GDM1 (cell line): ENCODE measurements at places on chromosomes 4 and X.

- no peak for DNase-seq
Measured at GRCh38 chr4:156686120-156686519, 285.5 kb downstream of the PDGFC start.

DNA sequence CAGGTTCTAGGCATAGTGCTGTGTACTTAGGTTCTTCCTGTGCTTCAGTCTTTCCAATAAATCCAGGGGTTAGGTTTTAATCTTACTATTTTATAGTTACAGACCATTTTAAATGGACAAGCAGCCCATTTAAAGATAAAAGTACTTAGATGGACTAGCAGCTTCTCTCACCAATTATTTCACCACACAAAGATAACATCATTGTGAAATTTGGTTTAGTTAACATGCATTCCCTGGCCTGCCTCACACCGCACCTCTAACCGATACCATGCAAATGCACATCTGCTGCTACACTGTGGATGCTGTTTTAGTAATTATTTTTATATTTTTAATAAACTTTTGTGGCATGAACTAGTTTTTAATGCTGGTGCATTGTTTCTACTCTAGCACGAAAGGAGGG, 252.6 kb downstream of the RAPGEF2 start:
- DNase-seq: no peak

DNA sequence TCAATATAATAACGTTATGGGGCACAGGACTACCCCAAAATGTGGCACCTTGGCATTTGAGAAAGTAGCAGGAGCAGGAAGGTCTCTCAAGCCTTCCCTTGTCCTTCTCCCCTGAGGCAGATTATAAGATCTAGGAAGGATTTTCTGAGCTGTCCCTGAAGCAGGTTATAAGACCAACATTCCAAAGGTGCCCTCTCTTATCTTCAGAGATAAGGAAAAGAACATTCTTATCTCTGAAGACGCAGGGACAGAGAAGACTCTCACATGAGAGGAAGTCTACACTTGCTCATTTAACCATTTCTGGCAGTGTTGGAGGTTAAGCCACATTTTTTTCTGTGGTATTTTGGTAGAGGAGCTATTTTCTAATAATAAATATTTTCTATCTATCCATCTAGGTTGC, 437.9 kb upstream of the MAOA start:
- no peak for DNase-seq

GRCh38 chr4:60266505-60266904, 933.6 kb upstream of the ADGRL3 start:
- DNase-seq: no peak

DNA sequence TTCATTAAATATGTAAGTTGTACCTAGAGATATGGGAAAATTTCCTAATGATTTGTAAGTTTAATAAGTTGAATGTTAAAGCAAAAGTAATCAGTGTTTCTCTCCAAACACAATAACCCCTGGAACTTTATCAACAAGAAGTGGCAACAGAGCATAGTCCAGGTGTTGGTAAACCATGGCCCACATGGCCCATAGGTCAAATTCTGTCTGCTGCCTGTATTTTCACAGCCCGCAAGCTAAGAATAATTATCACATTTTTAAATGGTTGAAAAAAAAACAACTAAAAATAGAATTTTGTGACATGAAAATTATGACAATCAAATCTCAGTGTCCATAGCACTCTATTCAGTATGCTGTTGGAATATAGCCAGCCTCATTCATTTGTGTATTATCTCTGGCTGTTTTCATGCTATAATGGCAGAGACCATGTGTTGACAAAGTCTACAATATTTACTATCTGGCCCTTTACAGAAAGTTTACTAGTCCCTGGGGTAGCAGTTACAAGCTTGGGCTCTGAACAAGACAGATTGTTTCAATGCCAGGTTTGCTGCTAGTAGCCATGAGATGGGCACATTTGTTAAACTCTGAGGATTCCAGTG, 395.8 kb downstream of the GASK1B start:
- DNase-seq: no peak

- peak; percentile 7 for DNase-seq
Measured at GRCh38 chr4:77308843-77309242, 151.8 kb downstream of the CCNG2 start.

DNA sequence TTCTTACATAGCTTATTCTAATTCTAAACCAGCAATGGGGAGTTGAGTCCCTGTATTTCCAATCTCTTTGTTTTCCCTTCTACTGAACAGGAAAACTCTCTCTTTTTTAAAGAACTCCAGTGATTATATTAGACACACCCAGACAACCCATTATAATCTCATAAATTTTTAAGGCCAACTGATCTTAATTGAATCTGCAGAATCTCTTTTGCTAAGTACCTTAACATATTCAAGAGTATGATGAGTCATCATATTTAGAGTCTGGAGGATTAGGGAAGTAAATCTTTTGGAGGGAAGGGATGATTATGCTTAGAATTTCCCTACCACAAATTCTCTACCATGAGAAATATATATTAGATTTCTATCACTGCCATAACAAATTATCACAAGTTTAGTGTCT, 705.1 kb downstream of the CENPC start:
- DNase-seq: no peak

- DNase-seq: peak; percentile 51
Measured at GRCh38 chrX:21940356-21940829, at the start of gene SMS. SMS (plus strand) TSS chrX:21940709; CDS start chrX:21940825, 116 bp downstream.

GRCh38 chrX:31353095-31353494, 281.3 kb upstream of the FTHL17 start:
- DNase-seq: no peak

GRCh38 chr4:39235696-39236095, 53.4 kb downstream of the WDR19 start:
- no peak for DNase-seq

DNA sequence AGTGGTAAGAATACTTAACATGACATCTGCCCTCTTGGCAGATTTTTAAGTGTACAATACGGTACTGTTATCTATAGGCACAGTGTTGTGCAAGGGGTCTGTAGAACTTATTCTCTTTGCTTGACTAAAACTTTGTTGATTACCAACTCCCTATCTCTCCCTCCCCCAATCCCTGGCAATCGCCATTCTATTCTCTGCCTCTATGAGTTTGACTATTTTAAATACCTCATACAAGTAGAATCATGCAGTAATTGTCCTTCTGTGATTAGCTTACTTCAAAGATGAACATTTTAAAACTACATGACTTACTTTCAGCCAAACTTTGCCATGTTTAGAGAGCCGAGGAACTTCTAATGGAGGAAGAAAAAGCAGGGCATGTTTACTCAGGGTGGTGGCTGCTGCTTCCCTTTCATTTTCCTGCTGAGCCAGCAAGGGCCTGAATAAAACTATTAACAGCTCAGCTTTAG, 62.4 kb downstream of the APOO start:
- DNase-seq: no peak

DNA sequence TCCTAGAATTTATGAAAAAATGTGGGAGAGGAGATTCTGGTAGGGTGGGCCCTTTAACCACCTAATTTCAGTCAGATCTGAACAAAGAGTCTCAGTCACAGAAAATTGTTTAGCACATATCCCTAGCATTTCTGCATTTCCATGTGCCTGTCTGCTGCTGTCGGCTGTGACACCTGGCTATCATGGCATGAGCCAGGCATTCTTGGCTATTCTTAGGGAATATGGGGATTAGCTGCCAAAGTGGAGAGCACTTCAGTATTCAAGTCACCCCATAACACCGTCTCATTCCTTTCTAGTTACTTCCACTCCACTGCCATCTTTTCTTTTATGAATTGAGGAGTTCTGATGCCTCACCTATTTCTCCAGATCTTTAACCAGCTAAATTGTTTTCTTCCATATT, 211.5 kb downstream of the FRAS1 start:
- no peak for DNase-seq
